NCI-H2081 treated with DMSO at 0.1 percent for 48 hours (cell line): ENCODE measurements at places on chromosomes 12 and 14.
A peak's percentile ranks its signal among the peaks of the same experiment; 100 is the strongest.

DNA sequence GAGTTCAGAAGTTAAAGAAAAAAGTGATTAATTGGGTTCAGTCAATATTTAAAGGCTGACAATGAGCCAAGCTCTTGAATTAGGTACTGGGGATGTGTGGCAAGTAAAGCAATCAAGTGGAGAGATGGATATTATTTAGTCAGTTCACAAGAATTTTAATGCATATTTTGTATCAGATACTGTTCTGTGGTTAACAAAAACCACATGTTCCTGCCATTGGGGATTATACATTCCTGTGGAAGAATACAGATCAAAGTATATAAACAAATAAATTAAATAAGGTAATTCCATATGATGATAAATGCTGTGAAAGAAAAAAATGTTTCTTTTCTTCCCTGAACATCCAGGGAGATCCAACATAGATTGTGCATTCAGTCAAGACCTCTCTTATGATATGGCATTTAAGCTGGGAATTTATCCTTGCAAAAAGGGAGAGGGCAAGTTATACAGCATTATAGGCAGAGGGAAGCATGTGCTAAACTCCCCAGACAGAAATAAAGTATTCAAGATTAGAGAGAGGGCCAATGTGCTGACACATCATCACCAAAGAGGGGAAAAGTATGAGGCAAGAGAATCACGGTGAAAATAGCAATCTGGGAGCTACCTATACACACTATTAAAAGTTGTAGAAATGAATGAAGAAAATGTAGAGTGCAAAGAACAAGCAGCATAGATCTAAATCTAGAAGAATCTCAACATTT lies 17.6 kb upstream of the A2M start:
- no peak for DNase-seq

DNA sequence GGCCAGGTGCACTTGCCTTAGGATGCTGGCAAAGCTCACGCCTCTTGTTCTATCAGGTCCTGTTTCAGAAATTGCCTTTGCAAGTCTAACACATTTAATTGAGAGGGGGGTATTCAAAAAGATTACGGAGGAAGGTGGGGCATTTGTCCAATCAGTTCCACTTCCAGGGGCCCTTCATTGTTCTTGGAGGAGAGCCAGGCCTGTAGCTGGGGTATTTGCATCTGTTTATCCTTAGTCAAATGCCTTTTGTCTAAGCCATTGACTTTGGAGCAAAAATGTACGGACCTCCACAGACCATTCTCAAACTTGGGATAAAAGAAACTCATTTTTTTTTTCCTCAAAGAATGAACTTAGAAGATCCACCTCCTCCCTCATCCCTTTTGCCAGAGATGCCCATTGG lies 582.0 kb downstream of the BCL11B start:
- DNase-seq: no peak

- DNase-seq: no peak
Measured at GRCh38 chr12:49126852-49127763, 4.1 kb downstream of the TUBA1B start.

- DNase-seq: no peak
Measured at GRCh38 chr12:69921831-69922230, 96.8 kb downstream of the MYRFL start.

GRCh38 chr14:74019408-74020137 lies 424 bp downstream of the BBOF1 start:
- DNase-seq: no peak

GRCh38 chr14:56659378-56659777 lies 79.8 kb downstream of the TMEM260 start:
- DNase-seq: no peak

DNA sequence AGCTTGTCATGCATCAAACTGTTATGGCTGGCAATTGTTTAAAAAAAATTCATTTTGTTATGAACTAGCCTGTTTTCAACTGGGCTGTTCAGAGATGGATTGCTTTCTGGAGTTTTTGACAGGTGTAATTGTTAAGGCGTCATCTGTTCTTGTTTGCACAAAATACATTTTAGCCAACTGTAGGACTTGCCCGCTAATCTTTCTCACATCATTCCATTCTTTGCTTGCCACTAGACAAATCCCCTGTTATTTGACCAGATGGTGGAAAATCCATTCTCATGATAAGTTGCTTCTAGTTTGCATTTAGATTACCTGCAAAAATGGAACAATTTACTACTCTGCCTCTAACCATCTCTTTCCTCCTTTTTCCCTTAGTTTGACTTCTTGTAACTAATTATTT lies 114.3 kb downstream of the NPAS3 start:
- peak; percentile 98 for DNase-seq

DNA sequence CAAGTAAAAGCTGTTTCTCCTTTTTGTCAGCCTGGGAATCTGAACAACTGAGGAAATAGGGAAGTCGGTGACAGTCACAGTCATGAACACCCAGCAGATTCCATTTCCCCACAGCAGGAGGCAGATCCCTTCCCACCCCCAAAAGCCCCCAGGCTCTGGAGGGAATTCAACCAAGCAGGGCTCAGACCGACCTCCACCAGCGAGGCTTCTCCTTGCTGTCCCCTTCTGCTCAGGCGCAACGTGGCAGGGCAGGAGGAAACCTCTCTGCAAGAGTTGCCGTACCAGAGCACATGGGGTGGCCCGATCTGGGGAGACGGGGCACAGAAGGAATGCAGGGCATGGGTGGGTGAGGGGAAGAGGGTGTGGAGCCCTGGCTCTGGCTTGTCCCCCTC lies 319 bp downstream of the GALNT6 start:
- no peak for DNase-seq

DNA sequence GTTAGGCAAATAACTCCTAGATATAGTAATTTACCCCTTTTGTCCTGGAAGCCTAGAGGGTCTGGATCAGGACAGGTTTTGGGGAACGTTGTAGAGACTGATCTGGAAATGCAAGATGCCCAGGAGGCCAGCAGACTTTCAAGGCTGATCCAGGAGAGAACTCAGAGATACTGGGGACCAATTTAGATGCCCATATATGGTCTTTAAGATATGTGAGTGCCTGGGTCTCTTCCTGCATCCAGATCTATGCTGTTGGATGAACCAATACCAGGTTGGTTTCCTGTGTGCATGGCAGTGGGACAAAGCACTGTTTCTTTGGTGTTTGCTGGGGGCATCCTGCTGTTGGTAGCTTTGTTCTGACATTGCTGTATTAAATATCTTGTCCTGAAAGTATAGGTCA lies 5.4 kb downstream of the ERG28 start:
- DNase-seq: no peak

DNA sequence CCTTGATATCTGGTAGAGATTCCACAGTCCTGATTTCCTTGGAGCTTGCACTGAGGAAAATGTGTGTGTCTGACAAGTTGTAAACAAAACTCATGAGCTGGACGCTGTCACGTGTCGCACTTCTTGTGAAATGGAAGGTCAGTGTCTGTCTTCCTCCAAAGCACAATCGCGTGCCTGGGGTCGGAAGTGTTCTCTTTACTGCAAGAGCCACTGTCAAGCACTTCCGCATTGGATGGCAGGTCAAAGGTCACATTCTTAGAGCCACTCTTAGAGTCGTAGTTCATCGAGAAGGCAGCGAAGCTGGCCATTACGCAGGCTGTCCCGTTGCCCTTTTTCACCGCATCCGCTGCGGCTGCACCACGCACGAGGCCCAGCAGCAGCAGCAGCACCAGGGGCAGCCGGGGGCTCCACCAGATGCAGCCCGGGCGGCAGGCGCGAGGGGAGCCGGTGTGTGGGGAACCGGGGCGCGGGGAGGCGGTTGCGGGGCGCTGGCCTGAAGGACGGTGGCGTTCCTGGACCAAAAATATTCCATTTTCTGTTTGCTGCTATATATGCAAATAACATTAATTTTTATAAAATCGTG lies 45.0 kb downstream of the LRTM2 start:
- no peak for DNase-seq

DNA sequence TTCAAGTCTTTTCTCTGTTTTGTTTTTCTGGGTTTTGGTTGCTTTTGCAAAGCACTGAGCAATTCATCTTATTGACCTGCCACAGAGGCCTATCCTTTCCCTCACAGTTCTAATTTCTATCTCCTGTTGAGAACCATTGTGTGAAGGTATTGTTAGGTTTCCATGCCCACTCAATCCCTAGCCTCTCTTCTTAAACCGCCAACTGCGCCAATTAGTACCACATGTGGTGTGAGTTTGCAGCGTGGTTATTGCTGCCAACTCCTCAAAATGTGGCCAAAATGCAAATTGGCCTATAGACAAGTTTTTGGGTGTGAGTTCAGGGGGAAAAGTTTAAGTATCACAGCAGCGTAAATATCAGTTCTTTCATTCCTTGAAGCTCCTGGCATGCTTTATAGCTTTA lies 232.6 kb downstream of the FLRT2 start:
- DNase-seq: peak; percentile 88

DNA sequence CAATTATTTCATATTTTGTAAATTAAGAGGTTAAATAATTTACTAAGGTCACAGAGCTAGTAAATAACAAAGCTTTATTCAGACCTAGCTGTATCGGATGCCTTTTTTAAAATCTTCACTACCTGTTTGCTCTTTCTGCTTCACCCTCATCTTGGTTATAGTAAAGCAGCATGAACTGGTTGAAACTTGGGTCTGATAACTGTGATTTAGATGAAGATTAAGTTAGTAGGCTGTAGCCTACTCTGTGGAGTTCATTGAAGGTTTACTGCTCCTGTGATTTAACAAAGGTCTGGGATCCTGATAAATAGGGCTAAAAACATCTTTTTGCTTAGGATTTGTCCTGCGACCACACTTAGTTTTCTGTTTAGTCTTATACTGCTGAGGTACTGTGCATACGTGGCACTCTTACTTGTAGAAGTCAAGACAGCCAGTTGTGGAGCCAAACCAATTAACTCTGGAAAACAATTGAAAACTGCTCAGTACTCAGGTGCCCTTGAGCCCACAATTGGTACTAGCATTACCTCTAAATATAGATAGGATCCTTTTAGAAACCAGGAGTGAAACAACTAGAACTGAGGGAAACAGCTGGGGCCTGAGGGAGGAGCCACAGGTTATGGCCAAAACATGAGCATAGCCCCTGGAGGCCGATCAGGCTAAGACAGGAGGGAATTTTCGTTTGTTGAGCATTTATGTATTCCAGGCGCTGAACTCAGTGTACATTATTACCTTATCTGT lies 2.3 kb downstream of the SPATS2 start:
- DNase-seq: no peak

- DNase-seq: no peak
Measured at GRCh38 chr14:77154421-77154820, 12.8 kb upstream of the ZDHHC22 start.

- DNase-seq: no peak
Measured at GRCh38 chr14:66101662-66102061, 384.5 kb upstream of the CCDC196 start.

DNA sequence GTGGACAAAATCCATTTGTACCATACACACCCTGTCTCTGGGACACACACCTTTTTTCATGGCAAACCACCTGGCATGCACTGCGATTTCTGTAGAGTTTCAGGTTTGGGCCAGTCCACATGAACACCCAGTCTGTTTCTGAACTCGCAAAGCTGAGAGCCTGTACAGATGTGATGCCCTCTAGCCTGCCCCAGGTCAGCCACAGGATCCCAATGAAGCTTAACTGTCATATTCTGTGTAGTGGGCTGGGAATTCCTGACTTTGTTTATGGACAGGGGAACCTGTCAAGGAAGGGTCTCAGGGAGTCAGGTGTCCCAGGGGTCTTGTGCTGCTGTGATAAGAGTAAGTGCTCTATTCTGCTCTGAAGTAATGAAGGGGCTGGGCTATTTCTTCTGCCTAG lies 39.8 kb downstream of the CPM start:
- DNase-seq: no peak

DNA sequence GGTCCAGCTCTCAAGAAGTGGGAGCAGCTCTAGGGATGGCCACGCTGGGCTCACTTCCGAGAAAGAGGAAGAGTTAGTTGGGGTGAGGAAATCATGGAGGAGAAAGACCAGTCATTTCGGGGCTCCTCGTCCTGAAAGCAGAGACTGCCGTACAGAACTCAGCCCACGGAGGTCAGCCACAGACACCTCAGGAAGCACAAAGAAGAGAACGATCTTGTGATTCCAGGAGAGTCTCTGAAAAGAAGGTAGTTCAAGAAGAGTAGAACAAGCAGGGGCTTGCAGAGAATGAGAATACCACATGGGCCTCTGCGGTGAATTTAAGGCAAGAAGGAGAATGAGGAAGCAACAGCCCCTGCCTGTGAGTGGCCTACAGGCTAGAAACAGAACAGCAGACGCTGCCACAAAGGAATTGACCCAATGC lies 311.9 kb downstream of the CACNA1C start:
- no peak for DNase-seq

- no peak for DNase-seq
Measured at GRCh38 chr12:12992418-12993130, 7.5 kb downstream of the HEBP1 start.

DNA sequence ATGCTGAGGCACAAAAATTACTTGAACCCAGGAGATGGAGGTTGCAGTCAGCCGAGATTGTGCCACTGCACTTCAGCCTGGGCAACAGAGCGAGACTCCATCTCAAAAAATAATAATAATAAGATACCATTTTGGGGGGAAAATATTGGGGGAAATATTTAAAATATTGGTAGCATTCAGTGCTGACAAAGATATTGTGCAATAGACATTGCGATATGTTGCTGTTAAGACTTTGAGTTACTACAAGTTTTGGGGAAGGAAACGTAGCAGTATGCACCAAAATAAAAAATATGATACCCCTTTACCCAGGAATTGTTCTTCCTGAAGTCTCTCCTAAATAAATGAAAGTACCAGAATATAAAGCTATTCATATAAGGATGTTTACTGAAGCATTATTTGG lies 37.7 kb upstream of the MYBPC1 start:
- DNase-seq: no peak

- no peak for DNase-seq
Measured at GRCh38 chr14:22583994-22584393, 5.0 kb downstream of the DAD1 start.

GRCh38 chr14:22668863-22669262 lies 24.7 kb upstream of the OR6J1 start:
- no peak for DNase-seq

GRCh38 chr14:36521598-36522345 lies 1.7 kb upstream of the NKX2-1 start:
- no peak for DNase-seq

GRCh38 chr14:85479771-85480170 lies 50.2 kb upstream of the FLRT2 start:
- DNase-seq: no peak

DNA sequence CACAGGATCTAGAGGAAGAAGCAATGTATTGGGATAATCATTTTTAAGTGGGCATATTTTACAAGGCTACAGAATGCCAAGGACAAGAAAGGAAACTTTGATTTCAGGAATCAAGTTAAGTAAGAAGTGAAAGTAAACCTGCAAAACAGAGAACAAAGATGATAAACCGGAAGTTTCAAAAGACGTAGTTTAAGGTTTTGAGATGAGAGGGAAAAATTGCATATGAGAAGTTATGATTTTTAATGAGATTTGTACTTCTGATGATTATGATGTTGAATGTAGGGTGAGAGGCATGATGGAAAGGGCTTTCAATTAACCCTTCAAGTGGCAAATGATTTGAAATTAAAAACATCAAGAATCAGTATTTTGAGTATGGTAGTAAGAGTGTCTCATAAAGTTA lies 134.9 kb downstream of the CAPZA3 start:
- no peak for DNase-seq
